ENCODE measurements at places on chromosomes 2 and 18.

- no peak for DNase-seq
Observed at GRCh38 chr18:69948919-69949537, 1.4 kb upstream of the CD226 start.

- DNase-seq = peak; percentile 77
Observed at GRCh38 chr2:62195421-62196277, at the start of gene B3GNT2. Gene B3GNT2 (plus strand): TSS chr2:62196115. CDS start chr2:62222221, 26,106 bp downstream.

- no peak for DNase-seq
Observed at GRCh38 chr18:52069201-52069600, 270.8 kb upstream of the DCC start.

DNA sequence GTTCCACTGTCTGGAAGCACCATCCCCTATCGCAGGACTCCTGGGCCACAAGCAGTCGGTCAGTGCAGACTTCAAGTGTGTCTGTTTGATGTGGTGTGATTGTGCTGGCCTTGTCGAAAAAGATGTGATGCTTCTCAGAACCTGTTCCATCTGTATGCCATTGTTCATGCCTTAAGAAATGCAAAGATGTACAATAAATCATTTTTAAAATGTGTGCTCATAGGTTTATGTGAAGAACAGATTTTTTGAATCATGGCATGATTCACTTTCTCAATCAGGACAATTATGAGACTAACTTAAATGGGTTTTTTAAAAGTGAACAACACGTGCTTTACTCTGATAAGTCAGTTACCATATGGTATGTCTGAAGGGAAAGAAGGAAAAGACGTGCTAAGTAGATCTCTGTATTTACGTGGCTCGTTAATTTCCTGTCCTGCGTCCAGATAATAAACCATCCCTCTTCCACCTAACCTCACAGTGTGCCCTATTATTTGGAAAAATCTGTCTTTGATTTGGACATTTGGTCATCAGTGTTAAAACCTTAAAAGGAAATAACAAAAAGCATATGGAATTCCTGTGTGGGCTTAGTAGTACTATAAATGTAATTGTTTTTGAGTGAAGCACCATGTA, 54.9 kb downstream of the PRKRA start:
- DNase-seq = no peak

GRCh38 chr18:69813559-69813958, 134.1 kb downstream of the CD226 start:
- no peak for DNase-seq

DNA sequence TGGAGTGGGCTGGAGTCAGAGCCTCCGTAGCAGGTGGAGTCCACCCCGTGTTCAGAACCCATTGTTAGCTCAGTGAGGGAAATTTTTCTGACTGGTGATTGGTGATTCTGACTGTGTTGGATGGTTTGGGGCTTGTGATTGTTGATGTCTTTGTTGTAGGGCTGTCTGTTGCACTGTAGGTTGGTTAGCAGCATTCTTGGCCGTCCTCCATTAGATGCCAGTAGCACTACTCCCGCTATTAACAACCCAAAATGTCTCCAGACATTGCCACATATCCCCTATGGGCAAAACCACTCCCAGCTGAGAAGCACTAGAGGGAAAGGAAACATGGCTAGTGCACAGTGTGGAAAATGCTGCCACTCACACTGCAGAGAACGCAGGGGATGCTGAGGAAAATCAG, 51.7 kb downstream of the ARMC9 start:
- DNase-seq = no peak

DNA sequence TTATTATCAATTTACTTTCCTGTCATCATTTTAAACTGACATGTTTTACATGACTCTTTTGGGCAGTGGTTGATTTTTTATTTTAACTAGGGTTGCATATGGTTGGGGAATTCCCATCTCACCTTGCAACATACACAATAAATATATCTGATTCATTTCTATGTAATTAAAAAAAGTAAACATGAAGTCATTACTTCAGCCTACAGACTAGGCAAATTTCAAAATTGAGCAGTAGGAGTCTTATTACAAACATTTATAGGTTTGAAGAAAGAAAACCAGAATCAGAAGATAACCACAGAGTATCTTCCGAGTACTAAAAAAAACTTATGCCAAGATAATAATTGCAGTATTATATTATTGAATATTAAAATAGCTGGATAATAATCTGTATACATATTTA, 377.0 kb upstream of the VRK2 start:
- DNase-seq = no peak

DNA sequence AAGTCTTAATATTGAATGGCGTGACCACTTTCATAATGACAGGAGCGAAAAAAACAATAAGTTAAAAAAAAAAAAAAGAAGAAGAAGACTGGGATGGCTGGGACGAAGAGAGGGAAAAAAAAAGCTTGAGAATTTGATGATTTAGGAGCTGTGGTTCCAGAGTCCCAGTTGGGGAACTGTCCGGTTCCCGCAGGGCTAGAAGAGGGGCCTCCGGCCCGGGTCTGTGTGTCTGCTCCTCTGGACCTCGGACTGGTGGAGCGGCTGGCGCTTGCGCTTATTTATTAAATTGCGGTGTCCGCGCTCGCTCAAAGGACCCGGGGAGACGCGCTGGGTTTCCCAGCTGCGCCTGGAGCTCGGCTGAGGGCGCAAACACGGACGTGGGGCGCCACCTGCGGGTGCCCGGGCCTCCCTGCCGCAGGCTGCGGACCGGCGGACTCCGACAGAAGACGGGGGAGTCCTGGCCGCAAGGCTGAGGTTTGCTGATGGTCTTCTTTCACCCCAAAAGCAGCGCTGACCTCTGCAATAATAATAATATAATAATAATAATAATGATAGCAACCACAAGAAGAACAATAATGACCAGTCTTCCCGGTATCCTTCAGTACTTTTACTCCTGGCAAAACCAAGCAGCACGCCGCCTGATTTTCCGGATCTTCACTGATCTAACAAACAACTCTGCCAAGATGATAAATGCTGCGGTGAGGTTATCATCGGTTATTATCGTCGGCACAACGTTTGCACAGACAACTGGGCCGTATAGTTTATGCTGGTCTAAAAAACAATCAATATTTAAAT, at the start of gene CBLN2:
Gene CBLN2 (minus strand): TSS at position 251 of the 795 bp plus-strand sequence. CDS start 2,182 bp downstream, outside the sequence.
- DNase-seq = peak; percentile 73

- no peak for DNase-seq
Observed at GRCh38 chr2:179403624-179404023, 139.0 kb upstream of the SESTD1 start.

- no peak for DNase-seq
Observed at GRCh38 chr18:66005831-66006588, 255.2 kb downstream of the CDH7 start.

DNA sequence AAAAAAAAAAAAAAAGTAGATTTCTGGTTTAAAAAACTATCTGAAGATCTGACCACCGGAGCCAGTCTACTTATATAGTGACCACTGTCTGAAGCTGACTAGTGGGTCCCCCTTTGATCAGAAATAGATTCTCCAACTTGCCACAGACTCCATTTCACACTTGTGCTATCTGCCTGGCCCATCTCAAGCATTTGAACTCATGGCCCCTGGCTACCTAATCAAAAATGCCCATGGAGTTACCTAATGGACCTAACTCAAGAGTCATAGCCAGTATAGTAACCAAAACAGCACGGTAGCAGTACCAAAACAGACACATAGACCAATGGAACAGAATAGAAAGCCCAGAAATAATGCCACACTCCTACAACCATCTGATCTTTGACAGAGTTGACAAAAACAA, 17.0 kb upstream of the ATL2 start:
- no peak for DNase-seq

GRCh38 chr2:179909845-179910734, 48.7 kb upstream of the ZNF385B start:
- DNase-seq = no peak

DNA sequence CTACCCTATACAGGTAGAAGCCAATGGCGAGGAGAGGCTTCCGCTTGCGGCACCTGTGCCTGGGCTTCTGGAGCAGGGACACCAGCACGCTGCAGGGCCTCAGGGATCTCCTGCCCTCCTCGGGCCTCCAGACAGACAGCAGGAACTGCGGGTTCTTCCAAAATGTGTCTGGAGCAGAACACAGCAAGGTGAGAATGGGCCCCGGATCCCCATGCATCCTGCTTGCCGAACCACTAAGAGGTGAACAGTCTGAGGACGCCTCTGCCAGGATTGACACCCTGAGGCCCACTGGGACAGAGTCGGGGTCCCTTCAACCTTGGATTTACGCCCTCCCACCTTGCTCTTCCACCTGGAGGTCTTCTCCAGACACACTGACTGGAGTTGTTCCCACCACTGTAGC, 25.4 kb downstream of the CAPN14 start:
- DNase-seq = no peak

- no peak for DNase-seq
Observed at GRCh38 chr18:74689251-74689650, 91.6 kb downstream of the ZNF407 start.

DNA sequence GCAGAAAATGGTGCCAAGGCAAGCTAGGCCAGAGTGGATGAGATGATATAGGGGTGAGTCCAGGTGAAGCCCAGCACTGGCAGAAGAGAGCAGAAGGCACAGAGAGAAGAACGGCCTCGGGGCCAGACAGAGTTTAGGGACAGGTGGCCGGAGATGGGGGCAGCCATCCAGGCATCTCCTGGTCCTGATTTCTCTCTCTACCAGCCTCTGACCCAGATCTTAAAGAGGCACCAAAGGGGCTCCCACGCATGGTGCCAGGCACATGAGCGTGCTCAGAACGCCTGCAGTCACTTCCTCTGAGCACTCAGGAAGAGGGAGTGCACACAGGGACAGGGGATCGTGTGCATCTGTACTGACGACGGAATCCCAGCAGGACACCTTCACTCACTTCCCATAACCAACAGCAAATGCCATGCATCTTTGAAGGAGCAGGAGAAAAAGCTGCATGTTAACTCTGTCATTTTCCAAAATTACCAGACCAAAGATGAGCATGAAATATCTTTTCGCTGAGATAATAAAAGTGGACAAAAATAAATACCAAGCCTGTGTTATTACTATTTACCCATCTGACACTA, 427.8 kb upstream of the MYT1L start:
- no peak for DNase-seq

DNA sequence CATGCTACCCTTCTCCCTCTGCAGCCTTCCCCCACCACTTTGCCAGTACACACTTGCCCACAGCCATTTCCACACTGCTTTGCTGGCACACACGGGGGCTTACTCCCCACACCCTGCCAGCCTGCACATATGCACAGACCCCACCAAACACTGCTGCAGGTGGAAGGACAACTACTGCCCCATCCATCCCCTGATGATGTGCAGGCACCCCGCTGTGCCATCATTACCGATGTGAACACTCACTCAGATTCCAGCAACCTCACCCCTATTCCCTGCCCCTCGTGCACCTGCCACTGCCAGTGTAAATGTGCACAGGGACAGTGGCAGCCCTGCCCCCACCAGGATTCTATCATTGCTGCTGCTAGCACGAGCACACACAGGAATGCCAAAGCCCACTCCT, 1400.8 kb upstream of the DDX18 start:
- no peak for DNase-seq

- DNase-seq = no peak
Observed at GRCh38 chr2:62591491-62591890, 85.5 kb upstream of the TMEM17 start.

- no peak for DNase-seq
Observed at GRCh38 chr2:88483200-88483599, 30.7 kb upstream of the FOXI3 start.

DNA sequence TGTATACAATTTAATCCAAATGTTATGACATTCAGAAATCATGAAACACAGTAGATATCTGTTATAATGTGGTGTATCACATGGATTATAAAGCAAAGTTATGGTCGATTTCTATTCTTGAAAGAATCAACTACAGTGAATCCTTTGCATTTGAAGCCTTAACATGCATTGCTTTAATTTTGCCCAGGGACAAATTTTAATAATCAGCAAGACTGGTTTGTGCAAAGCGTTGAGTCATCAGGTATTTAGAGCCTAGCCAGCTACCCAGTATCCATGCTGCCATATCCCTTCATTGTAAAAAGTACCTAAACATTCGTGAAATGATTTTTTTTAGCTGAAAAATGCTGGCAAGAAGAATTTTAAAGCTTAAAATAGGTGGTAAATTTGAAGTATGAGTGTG, 8.9 kb upstream of the SPDYA start:
- DNase-seq = no peak

DNA sequence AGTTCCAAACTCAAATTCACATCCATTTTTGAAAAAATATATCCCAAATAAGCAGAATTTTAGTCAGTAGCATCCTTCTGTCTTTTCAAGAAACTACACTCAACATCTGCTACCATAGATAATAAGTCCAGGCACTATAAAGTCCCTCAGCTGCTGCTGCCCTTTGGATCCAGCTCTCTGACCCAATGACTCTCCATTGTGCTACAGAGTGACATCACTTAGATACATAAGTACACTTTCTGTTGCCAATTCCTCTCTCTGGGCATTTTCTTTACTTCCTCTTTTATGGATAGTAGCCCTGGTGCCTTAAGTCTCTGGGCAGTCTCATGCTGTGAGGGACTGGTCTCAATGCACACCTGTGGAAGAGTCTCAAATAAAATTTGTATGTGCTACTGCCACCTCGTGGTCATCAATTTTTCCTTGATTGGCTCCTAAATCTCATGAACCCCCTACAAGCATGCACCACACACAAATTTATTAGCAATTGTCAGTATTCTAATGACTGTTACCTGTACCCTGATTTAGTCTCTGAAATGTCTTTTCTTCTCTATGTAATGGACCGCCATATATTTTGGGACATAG, 219.2 kb downstream of the LRP1B start:
- peak; percentile 50 for DNase-seq

- DNase-seq = no peak
Observed at GRCh38 chr2:121038431-121038830, 246.6 kb downstream of the TFCP2L1 start.

GRCh38 chr2:119958670-119959268, 54.1 kb upstream of the EPB41L5 start:
- no peak for DNase-seq

DNA sequence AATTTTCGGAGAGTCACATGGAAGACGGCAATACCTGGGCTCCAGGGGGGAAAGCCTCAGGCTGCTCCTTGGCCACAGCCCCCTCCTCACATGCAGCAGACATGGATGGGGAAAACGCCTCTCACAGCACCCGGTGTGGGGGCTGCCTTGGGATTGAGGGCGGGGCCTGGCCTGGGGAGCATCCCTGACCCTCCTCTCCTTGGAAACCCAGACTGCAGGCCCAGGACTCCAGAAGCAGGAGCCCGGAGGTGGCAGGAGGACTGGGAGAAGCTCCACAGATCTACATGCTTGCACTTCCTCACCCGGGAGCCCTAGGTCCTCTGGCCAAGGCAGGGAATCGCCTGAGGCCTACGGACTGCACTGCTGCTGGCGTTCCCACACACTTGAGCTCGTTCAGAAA, 12.1 kb upstream of the HES6 start:
- DNase-seq = no peak

GRCh38 chr2:218569661-218570500, 1.2 kb downstream of the CNOT9 start:
- no peak for DNase-seq

- DNase-seq = no peak
Observed at GRCh38 chr18:74430806-74431571, 26.1 kb downstream of the DIPK1C start.

DNA sequence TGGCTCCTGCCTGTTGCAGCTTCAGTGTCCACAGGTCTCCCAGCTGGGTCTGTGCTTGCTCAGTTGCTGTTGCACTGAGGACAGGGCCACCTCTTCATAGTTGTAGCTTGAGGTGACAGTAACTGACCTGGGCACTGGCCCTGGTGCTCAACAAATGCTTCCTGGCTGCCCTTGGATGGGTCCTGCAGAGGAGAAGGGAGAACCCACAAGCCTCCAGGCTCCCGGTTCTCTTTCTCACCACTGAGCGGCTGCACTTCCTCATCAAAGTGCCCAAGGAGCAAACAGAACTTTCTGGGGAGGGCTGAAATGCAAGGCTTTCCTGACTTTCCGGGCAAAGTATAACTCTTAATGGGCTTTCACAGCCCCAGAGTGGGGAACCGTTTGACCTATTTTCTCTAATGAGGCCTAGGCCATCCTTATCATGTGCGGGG, 38.7 kb downstream of the LCT start:
- DNase-seq = no peak
